NCI-H774 (cell line): ENCODE measurements at places on chromosomes 2 and 18.

- no peak for DNase-seq
These were observed 1.1 kb upstream of the CRYGC start for GRCh38 chr2:208130712-208131110.

- no peak for DNase-seq
These were observed 27.9 kb downstream of the ITGA4 start for GRCh38 chr2:181484851-181485637.

DNA sequence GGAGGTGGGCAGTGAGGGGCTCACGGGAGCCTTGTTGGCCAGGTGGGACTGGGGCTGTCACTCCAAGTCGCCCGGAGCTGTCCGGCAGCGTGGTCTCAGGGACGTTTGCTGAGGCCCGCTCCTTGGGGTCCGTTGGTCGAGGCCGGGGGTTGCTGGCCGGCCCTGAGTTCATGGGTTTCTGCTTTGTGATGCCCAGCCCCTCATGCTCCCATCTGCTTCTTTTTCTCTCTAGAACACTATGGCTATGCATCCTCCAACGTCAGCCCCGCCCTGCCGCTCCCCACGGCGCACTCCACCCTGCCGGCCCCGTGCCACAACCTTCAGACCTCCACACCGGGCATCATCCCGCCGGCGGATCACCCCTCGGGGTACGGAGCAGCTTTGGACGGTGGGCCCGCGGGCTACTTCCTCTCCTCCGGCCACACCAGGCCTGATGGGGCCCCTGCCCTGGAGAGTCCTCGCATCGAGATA is 14.5 kb downstream of the NFATC1 start:
- DNase-seq = no peak

DNA sequence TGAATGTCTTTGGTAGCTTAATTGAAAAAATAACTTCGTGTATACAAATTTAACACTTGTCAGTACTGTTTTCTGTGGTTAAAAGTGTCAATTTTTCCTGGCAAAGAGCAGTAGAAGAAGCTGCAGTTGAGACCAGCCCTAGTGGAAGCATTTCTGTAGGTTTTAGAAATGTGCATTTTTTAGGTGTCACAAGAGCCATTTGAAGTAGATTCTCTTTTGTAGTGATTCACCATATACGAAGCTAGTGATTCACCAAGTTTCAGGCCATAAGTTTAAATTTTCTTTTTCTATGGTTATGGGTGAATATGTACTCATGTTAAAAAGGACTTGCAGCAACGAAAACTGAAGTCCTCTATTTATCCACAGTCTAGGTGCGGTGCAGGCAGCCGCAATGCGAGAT is 4.2 kb downstream of the NABP1 start:
- DNase-seq = no peak

GRCh38 chr2:184304006-184304405 is 294.3 kb upstream of the ZNF804A start:
- no peak for DNase-seq

GRCh38 chr18:74013955-74014354 is 133.7 kb downstream of the FBXO15 start:
- no peak for DNase-seq

GRCh38 chr18:51398104-51398503 is 200.6 kb upstream of the MEX3C start:
- no peak for DNase-seq

DNA sequence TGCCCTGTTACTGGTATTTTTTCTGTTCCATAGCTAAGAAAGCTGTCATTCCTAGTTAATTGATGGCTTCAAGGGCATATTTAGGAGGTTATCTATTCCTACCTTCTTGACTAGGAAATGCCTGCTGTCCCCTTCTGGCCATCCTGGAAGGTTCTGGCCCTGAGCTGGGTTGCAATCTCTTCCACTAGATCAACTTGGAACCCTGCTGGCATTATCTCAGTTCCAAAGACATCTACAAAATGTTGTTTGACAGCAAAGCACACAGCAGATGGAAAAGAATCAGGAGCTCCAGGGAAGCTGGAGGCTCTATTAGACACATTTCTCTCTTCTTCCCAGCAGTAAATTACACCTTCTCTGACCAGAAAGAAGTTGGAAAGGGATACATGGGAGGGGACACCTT is 192.1 kb downstream of the ARHGAP28 start:
- no peak for DNase-seq

GRCh38 chr2:14288016-14288415 is 344.5 kb upstream of the LRATD1 start:
- DNase-seq = no peak

- no peak for DNase-seq
These were observed 55.2 kb upstream of the PAX3 start for GRCh38 chr2:222353993-222354392.

DNA sequence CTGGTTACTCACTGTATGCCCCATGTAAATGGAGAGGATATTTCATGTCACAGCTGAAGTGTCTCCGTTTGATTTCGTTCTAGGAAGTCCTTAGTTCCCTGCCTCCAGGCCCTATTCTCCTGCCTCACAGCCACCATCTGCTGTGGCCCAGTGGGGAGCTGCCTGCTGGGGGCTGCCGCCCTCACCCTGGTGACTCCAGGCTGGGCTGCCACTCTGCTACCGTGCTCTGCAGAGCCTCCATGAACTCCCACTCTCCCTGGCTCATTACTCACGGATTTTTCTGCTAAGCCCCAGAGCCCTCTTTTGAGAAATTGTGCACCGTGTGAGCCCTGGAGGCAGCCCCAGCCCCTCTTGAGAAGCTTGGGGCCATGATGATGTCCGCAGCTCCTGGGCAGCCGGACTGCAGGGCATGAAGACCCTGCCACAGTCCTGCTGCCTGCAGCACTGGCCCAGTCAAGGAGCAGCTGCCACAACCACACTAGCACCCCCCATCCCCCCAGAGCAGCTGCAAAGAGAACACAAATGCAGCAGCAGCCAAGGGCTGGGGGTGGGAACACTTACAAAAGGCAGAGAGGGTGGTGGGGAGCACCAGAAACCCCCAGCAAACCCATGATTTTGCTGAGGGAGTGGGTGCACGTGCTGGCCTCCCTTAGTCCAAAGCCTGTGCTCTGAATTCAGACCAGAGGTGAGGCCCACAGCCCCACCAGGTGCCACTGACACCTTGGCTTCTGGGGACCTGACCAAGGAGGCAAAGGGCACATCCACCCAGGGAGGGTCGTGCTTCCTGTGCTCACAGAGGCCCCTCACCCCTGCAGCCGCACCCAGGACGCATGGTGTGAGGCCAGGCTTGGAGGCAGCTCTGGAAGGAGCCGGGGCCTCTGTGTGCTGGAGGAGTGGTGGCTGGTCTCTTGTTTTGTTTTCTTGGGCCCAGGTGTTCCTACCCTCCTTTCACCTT is 270.2 kb upstream of the RAB6C start:
- DNase-seq = no peak

- peak; percentile 83 for DNase-seq
These were observed 298.6 kb downstream of the SUCLG1 start for GRCh38 chr2:84160453-84160852.

- DNase-seq = peak; percentile 25
These were observed 12.4 kb downstream of the DYM start for GRCh38 chr18:49447810-49448745.

- no peak for DNase-seq
These were observed 100.5 kb upstream of the ITPRID2 start for GRCh38 chr2:181790716-181791649.

DNA sequence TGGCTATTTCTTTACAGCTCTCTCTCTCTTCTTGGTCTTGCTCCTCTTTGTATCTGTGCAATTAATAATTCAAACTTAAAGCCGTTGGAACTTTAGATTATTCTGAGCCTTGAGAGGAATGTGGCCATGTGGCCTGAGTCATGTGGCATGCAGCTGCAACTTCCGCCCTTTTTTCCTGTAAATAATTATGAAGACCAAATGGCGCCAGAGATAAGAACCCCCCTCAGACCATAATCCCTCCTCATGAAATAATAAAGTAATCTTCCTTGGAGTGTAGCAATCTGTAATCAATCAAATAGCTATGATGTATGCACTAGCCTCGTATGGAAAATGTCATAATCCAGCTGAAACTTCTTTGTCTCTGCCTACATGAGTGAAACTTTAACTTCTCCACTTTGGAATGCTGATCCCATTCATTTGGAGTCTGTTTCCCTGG is 13.5 kb upstream of the TWSG1 start:
- no peak for DNase-seq

DNA sequence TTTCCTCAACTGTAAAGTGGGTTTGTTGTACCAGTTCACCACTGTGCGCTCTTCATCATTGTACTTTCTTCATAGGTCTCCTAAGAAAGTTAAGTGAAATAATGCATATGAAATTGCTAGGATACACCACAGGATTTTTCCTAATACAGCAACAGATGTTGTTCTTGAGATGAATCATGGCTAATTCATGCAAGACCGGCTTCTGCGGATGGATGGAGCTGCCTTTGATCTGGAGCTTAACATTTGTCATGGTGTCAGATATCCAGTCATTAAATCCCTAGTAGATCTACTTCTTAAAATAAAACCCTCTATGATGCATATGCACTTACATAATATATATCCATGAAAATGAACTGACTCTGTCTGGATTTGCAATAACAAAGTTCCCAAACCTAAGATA is 114.1 kb downstream of the COL6A3 start:
- DNase-seq = no peak

GRCh38 chr2:121219866-121220265 is 65.1 kb downstream of the TFCP2L1 start:
- no peak for DNase-seq

DNA sequence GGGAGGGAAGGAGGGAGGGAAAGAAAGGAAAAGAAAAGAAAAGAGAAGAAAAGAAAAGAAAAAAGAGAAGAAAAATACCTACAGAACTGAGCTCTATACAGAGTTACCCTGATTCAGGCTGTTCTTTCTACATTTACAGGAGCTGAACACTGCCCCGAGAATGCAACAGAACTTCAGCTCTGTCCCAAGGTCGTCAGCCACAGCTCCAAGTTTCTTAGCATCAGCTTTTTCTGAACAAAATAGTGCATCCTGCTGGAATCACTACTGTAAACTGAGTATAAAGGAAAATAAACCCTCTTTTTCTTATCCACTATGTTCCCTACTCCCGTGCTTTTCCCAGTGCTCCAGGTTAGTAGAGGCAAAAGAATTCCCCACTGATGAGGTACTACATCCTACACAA is 4.7 kb upstream of the PPP4R1 start:
- DNase-seq = no peak
